ENCODE measurements at places on chromosomes 2 and 18.

- DNase-seq, result peak; percentile 31
Observed at GRCh38 chr2:219844401-219845091, 217.1 kb downstream of the SLC4A3 start.

DNA sequence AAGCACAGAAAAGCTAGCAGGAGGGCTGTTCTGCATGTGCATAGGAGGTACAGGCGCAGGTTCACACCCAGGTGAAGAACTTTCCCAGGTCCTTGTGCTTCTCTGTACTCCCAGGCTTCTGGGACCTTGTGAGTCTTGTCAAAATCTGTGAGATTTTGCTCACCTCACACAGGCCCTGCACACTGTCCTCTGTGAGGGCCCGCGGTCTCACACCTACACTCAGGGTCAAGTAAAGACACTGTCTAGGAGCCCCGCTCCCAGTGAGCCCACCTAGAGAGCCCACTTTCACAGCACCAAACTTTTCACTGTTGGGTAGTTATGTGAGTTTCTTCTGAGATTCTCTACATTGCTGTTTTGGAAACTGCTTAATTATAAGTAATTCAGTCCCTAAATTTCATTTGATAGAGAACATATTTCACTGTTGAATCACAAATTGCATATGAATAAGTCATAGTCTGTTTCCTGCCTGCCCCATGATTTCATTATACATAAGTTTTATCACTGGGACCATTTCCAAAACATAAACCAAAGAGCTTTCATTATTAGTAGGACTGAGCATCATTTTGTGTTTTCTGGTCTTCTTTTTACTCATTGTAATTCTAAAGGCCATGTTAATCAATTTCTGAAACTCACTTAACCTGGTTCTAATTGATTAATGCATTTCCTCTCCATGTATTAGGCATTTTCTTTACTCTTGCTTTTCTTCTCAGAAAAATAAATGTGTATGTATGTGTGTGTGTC lies 234.2 kb upstream of the SPOPL start:
- DNase-seq, result peak; percentile 52

- peak; percentile 83 for DNase-seq
Observed at GRCh38 chr2:29314816-29315571, 199.8 kb downstream of the CLIP4 start.

- DNase-seq, result no peak
Observed at GRCh38 chr2:134301099-134301927, 47.4 kb downstream of the MGAT5 start.

GRCh38 chr2:204842661-204843485 lies 297.6 kb downstream of the PARD3B start:
- no peak for DNase-seq

GRCh38 chr2:66697366-66697765 lies 262.4 kb downstream of the MEIS1 start:
- DNase-seq, result no peak

GRCh38 chr2:187942876-187943275 lies 348.8 kb upstream of the GULP1 start:
- DNase-seq, result no peak

- DNase-seq, result no peak
Observed at GRCh38 chr2:60522462-60522861, 31.0 kb downstream of the BCL11A start.

GRCh38 chr2:84882775-84883550 lies 2.1 kb upstream of the TRABD2A start:
- no peak for DNase-seq

DNA sequence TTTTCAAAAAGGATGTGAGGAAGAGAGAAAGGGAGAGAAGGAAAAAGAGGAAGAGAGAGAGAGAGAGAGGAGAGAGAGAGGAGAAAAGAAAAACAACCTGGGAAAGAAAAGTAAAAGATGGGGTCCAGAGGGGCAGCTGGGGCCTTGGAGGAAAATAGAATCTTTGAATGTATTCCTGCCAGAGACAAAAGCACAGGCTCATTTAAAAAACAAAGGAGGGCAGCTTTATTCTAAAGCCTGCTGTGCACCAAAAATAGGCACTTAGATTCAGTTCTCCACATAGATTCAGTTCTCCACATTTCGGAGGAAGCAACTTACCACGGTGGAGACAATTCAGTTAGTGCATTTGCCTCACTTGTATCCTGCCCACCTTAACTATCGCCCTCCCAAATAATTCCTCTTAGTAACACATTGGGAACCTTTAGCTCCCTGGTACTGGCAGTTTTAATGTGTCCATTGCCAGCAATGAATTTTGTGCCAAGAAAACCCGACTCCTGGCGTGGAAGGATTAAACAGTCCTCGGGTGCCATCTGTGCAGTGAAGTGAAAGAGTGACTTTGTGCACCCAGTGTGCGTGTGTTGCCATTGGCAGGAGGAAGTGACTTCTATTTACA lies 71.3 kb downstream of the DPP4 start:
- DNase-seq, result no peak

DNA sequence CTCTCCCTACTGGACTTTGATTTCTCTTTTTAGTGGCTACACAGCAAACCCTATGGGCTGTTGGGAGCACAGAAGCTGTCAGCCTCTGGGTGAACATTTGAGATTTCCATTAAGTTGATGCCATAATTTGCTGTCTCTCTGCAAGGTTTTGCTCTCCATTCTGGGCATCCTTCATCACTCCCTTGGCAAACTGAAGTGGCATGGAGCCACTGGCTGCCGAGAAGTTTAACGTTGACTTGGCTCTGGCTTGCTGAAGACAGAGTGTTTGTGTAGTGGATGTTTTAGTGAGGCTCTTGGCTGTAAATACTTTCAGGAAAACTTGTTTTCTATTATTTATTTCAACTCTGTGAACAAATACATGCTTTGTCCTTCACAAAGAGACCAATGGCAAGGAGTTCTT lies 91.5 kb downstream of the ALK start:
- no peak for DNase-seq

DNA sequence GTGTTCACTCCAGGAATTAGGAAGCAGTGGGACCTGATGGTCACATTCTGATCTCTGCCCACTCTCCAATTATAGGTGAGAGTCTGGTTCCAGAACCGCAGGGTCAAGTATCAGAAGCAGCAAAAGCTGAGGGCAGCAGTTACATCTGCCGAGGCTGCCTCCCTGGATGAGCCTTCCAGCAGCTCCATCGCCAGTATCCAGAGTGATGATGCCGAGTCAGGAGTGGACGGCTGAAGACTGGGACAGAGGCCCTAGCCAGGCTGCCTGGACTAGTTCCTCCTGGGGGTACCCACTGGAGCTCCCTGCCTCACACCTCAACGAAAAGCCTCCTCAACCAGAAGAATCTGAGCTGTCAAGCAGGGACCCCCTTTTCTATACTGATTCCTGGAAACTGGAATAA lies 3.3 kb upstream of the SMYD5 start:
- DNase-seq, result no peak

GRCh38 chr18:3725115-3725514 lies 275.1 kb downstream of the TGIF1 start:
- no peak for DNase-seq

DNA sequence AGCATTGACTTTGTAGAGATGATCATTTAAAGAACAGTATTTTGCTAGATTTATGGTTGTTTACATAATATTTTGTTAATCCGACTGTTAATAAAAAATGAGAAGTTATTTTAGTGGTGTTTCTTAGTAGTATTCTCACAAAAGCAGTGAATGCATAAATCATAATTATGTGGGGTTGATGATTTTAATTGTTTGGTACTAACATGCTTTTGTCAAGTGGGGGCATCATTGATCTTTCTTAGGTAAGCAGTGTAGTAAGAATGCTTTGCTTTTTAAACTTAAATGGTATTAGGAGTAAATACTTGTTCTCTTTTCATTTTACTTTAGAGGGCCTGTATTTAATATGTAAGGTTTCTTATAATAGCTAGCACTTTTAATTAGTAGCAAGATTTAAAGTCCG lies 109.2 kb upstream of the OTX1 start:
- DNase-seq, result no peak

- DNase-seq, result peak; percentile 49
Observed at GRCh38 chr2:181357979-181358378, 99.2 kb upstream of the ITGA4 start.

DNA sequence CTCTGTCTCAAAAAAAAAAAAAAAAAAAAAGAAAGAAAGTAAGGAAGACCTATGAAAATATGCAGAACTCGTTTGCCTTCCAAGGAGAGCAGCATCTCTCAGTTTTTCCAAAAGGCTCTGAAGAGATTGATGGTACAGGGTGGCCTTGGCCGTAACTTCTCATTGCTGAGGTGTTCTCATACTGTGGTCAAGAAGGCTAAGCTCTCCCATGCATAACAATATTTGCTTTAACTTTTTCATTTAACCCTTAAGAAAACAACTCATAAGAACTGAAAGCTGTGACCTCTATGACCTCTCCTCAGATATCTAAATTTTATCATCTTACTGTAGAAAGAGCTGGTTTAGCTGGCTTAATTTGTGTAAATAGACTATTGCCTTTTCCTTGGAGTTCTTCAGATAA lies 37.1 kb upstream of the GATA6 start:
- peak; percentile 62 for DNase-seq

DNA sequence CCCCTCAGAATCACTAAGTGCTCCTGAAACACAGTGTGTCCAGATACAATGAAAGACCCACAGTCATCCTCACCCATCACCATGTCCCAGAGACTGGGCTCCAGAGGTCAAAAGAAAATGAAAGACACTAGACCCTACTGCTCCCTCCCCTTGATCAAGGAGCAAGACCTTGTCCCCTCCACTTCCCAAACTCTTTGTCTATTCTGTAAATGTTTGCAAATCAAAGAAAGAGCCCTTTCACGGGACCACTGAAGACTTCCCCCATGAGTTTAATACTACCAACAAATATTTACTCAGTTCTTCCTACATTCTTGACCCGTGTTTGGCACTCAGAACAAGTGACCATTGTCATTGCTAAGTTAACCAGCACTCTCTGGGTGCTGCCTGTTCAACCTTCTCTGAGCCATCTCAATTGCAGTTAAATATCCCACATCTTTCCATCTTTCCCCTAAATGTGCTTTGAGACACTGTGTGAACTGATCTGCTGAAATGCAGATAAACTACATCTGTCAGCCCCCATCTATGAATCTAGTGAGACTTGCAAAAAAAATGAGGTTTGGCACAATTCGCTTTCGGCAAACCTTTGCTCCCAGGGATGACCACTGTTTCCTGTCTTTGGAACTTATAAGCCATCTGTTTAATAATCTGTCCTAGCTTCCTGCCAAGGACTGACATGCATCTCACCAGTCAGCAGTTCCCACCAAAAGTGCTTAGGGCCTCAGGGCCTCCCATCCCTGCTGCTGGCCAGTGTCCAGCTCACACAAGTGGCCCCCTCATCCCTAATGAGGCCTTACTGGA lies 170.3 kb downstream of the GFPT1 start:
- DNase-seq, result no peak

GRCh38 chr2:14975381-14975780 lies 342.9 kb downstream of the LRATD1 start:
- DNase-seq, result no peak

DNA sequence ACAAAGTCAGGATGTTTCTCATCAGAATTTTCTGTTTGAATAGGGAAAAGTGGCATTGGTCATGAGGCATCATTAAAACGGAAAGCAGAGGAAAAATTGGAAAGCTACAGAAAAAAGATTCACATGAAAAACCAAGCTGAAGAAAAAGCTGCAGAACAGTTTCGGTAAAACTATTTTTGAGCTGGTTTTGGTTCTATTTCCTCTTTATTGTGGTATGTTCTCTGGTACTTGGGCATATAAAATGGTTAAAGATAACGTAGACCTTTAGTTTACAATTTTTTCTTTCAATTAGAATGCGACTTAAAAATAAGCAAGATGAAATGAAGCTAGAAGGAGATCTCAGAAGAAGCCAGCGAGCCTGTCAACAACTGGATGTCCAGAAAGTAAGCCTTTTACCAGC lies 7.6 kb downstream of the GPATCH11 start:
- peak; percentile 75 for DNase-seq

GRCh38 chr2:203347375-203347774 lies 19.2 kb downstream of the ABI2 start:
- DNase-seq, result no peak

DNA sequence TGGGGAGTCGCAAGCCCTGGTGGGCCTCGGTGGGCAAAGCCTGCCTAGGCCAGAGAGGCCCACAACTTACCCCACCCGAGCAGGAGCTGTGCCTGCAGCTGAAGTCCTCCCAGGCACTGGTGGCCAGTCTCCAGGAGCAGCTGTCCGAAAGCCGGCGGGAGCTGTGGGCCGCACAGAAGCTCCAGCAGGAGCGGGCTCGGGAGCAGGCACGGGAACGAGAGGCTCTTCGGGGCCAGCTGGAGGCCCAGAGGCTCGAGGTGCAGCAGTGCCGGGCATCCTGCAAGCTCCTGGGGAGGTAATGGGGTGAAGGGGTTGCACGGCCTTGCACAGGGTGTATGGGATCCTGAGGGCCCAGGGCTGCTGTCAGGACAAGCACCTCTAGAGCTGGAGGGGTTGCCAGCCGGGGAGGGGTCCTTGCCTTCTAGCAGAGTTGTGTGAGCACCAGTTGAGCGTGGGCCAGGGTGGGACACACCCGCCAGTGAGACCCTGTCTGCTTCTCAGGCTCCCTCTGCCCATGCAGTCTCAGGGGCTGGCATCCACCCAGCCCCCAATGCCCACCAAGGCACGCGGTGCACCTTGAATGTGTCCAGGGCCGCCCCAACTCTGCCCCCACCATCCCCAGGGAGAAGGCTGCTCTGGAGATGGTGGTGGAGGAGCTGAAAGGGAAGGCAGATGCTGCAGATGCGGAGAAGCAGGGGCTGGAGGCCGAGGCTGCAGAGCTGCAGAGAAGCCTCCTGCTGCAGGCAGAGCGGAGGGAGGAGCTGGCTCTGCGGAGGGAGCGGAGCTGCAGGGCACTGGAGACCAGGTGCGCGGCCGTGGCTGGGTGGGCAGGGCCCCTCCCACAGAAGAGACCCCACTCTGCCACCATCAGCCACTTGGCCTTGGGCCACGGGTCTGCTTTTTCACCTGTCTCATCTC lies 27.2 kb downstream of the CROCC2 start:
- DNase-seq, result no peak

DNA sequence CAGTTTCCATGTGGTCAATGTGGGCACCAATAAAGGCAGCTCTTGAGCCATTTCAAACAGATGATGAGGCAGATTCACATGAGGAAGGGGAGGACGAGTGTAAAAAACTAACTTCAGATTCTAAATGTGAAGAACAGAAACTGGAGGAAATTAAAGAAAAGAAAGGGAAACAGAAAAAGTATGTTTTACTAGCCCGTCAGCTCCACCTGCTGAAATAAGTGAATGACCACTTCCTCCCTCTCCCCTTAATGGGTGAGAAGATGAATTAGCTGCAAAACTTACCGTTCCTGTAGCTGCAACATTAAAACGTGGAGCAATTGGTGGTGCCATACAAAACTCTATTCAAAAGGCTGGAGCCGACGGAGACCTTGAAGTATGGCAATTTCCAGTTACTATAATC lies 203.5 kb downstream of the UXS1 start:
- DNase-seq, result peak; percentile 40

GRCh38 chr18:51171223-51171622 lies 26.3 kb downstream of the MEX3C start:
- DNase-seq, result peak; percentile 46

- peak; percentile 70 for DNase-seq
Observed at GRCh38 chr18:21703241-21703820, 1.2 kb downstream of the ABHD3 start.

GRCh38 chr2:136572335-136572734 lies 193.0 kb upstream of the THSD7B start:
- DNase-seq, result no peak

Data from GM12865 (cell line).